Kidney (tissue), 22 donors: ENCODE measurements at places on chromosomes 12 and 14. TPM values are rescaled to one million over a fixed set of nuclear protein-coding genes. Genes with fewer than 3 reads are reported as not detected.

DNA sequence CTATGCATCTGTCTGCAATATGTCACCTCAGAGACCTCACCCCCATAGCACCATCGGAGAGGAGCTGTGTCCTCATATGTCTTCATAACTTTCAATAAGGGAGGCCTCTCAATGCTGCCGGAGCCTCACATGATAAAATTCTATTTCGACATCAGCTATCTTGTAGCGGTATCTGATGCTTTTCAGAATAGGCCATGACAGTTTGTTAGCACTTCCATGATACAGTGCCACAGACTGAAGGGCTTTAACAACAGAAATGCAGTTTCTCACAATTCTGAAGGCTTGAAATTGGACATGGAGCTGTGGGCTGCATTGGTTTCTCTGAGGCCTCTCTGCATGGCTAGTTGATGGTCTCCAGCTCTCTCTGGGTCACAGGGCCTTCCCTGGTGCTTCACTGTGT lies 125.0 kb upstream of the PZP start:
- no peak for DNase-seq

DNA sequence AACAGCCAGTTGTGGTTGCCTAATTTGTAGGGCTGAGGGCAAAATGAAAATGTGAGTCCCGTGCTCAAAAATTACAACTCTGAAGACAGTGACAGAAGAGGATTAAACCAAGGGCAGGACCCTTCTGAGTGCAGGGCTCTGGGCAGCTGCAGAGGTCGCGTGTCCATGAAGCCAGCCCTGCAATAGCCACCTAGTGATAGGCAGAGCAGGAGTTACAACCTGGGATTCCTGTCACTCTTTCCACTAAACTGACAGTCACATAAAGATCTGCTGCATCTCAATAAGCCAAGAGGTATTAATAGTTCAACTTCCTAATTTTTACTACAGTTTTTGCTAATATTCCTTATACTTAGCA lies 94.1 kb downstream of the SLC2A13 start:
- no peak for DNase-seq

GRCh38 chr14:100786131-100786530 lies 39.8 kb upstream of the MEG3 start:
- DNase-seq, result peak; percentile 46

DNA sequence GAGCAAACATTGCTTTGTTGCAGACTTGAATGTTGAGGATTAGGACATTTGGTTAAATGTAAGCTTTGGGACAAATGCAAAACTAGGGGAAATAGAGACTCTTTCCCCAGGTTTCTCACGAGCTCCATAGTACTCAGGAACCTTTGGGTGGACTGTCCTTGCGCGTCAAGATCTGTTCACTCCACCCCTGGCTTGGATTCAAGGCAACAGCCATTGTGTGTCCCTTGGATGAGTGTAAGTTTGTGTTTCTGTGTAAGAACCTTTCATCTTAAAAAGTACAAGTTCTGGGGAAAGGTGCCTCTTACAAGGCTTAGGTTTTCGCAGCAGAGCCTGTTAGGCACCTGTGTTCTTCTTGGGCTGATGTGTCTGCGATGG lies 3.7 kb downstream of the SUSD6 start:
- DNase-seq, result no peak

GRCh38 chr14:29311983-29312382 lies 545.4 kb downstream of the FOXG1 start:
- no peak for DNase-seq

DNA sequence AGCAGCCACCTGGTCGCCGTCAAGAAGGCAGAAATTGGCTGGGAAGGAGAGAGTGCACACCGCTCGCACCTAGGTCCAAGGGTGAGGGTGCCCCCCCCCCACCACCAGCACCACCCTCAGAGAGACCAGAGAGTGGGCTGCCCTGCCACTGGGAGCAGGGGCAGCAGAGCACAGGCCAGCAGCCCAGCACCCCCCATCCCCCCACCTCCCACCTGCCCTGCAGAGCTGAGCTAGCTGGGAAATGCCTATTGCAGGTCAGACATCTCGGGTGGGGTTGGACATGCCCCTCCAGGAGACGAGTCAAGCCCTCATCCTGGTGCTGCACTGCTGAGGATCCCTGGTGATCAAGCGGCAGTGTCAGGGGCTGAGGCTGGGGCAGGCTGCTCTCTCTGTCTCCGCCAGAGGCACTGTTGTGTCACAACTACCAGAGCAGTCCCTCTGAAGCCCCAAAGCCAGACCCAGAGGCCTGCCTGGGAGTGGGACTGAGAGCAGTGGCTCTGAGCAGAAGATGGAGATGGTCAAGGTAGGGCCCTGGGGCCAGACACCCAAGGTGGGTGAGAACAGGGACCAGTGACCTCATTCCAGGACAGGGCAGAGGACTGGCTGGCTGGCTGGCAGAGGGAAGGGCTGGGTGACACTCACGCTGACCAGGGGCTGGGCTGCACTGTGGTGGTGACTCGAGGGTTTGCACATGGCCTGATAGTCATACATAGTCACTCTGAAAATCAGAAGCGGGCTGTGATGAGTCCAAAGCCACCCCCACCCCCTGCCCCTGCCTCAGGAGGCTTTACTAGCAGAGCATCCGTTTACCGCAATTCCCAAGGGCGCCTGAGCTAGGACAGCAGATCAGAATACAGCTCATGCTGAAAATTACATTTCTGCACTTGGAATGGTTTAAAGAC lies 19.7 kb upstream of the LRTM2 start:
- DNase-seq, result peak; percentile 62

DNA sequence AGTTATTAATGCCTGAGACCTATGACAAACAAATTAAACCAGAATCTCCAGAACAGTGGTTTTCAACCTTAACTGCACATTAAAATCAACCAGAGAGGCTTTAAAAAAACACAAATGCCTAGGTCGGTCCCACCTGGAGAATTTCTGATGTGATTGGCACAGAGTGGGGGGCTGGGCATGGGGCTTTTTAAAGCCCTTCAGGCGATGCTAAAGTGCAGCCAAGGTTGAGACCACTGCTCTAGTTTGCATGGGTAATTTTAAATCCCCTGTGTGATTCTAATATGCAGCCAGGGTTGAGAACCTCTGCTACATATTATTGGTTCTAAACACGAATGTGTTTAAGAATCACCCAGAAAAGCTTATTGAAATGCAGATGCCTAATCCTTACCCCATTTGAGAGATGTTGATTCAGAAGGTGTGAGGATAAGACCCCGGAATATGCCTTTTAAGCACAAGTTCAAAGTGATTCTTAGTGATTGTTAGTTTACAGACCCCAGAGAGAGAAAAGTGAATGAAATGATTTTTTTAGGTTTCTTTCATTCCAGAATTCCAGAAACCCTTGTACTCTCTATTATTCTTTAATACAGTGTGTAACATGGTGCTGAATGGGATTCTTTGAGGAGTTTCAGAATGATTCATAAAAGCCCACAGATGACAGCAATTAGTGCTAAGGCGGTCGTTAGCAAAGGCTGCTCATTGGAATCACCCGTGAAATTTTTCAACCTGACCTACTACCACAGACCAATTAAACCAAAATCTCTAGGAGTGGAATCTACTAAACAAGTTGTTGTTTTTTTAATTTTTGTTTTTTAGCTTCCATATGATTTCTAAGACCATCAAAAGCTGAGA lies 44.9 kb downstream of the LIN7A start:
- DNase-seq, result no peak

DNA sequence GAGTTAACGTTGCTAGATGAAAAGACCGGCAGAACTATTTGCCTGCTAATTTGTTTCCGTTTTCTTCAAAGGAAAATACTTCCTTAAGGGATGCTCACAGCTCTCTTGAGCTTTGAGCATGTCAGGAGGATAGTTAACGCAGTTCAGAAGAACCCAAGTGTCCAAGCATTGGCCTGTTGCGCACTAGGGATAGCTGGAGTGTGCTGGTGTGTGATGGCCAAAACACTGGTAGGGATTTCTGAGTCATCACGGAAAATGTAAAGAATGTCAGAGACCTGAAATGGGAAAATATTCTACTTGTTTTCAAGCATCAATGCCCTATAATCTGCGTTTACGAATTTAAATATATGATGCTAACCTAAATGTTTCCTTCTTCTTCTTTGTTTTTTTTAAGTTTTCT lies 97.8 kb downstream of the VRK1 start:
- no peak for DNase-seq

DNA sequence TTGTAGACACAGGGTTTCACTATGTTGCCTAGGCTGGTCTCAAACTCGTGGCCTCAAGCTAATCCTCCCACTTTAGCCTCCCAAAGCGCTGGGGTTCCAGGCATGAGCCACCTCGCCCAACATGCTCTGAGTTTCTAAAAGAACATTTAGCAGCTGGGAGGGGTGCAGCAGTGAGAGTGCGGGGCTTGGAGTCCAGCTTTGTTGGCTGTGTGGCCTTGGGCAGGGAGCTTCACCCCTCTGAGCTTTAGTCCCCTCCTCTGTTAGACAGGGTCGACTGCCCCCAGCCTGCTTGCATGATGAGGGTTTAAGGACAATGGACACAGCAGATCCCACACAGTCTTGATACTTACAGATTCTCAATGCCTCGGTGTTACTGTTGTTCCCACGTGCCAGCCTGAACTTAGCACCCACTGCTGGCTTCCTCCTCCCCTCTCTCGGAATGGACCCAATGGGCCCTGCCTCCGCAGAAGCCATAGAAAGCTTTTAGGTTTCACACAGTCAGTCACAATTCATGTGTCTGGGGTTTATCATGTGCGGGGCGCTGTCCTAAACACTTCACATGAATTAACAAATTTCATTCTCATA lies 54.6 kb downstream of the PSMA6 start:
- DNase-seq, result no peak

GRCh38 chr12:130354407-130354806 lies 16.7 kb downstream of the PIWIL1 start:
- no peak for DNase-seq

GRCh38 chr12:105980533-105980932 lies 158.2 kb downstream of the NUAK1 start:
- DNase-seq, result no peak

- DNase-seq, result no peak
Measured at GRCh38 chr12:109609342-109609741, 35.7 kb downstream of the MVK start.

GRCh38 chr12:68317047-68317667 lies 15.0 kb downstream of the MDM1 start:
- DNase-seq, result peak; percentile 46

DNA sequence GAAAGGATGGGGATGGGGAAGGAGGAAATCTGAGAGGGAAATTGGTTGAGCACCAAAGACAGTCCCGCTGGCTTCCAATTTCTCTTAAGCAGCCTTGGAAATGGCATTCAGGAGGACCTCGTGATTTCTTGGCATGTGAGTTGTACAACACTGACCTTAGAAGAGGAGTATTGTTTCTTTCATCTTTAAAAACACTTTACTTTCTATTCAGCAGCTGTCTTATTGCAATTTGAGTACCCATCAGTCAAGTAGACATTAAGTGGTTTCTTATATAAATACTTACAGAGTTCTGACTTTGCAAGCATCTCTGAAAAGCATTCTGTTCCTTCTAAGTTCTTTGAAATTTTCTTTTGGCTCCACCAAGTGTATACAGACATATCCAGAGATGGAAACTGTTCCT lies 83.2 kb downstream of the LMNTD1 start:
- DNase-seq, result no peak

DNA sequence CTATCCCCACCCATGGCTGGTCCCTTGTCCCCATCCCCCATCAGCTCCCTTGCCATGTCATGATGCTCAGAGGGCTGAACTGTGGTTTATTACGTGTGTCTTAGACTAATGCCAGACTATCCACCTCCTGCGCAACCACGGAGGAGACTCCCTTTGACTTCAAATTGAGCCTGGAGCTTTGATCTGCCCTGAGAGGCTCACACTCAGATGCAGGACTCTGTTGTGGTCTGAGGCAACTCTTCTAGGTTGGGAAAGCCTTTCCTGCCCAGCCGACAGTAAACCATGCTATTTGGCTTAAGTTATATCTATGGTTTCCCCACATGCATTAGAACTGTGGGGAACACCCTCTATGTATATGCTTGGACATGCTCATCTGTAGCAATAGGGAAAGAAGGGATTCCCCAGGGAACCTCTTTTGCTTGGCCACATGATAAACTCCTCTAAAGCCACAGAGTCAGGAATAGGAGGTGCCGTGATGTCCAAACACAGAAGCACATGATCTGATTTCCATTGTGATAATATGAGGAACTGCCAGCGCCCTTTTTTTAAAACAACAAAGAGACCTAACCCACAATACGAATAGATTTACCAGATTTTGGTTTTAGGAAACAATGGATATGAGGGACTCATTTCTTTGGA lies 11.1 kb upstream of the LGALS3 start:
- no peak for DNase-seq

DNA sequence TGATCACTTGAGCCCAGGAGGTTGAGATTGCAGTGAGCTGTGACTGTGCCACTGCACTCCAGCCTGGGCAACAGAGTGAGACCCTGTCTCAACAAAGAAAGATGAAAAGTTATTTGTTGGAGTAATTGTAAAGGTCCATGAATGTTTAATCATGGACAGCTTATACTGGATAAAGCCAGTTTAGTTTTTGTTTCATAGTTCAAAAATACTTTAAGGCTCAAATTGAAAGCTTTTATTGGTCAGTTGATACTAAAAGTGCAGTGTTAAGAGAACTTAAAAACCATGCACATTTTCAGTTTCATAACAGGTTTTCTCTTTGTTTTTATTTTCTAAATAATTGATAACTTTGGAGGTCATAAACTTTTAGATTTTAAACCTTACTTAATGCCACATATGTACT lies 108.4 kb downstream of the MON2 start:
- no peak for DNase-seq

DNA sequence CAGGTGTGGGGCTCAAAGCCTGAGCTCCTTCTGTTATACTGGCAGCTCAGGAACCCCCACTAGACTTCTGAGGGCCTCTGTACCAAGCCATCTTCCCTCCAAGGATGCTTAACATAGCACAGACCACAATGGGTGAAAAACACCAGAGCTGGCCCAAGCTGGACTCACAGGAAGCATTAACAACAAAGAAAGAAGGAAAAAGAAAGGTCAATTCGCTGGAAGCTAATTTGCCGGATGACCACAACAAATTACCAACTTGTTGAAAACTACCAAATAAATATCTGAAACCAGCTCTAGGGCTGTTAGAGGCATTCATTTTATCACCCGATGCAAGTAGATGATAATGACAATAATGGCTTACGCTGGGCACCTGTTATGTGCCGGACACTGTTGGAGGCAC lies 48.7 kb downstream of the RBM19 start:
- no peak for DNase-seq

- no peak for DNase-seq
Measured at GRCh38 chr12:41663598-41664265, 475.6 kb downstream of the PDZRN4 start.

GRCh38 chr12:108313241-108313605 lies 25.9 kb downstream of the CMKLR1 start:
- DNase-seq, result no peak

The RPS6KA5 gene
- 0.95 TPM for polyA plus RNA-seq

The BIN2 gene
- polyA plus RNA-seq, result 3.4 TPM

The SSTR1 gene
- polyA plus RNA-seq, result 1.3 TPM

The HOXC13 gene
- polyA plus RNA-seq, result not detected

The TMPRSS12 gene
- polyA plus RNA-seq, result not detected

The ADAM20 gene
- polyA plus RNA-seq, result not detected

The AQP6 gene
- 74.1 TPM for polyA plus RNA-seq

The NPAS3 gene
- polyA plus RNA-seq, result 0.82 TPM

The PFDN5 gene
- polyA plus RNA-seq, result 1,405 TPM

The YARS2 gene
- 24.6 TPM for polyA plus RNA-seq

The CPNE6 gene
- polyA plus RNA-seq, result 3.4 TPM
